Activated T-cell treated with anti-CD3 and anti-CD28 coated beads, Interleukin-2, amount 50 U/mL, for 24 hours (primary cell): ENCODE measurements at places on chromosomes 16 and 17.
A peak's percentile ranks its signal among the peaks of the same experiment; 100 is the strongest.

GRCh38 chr17:32277284-32277683 is 11.7 kb downstream of the RHBDL3 start:
- DNase-seq, result no peak
- no peaks in the 10 kb centered on the region for H3K4me1 ChIP-seq
- peaks cover 10% of the 10 kb centered on the region for H3K27me3 ChIP-seq
- H3K4me3 ChIP-seq, result no peak overlapping the region

DNA sequence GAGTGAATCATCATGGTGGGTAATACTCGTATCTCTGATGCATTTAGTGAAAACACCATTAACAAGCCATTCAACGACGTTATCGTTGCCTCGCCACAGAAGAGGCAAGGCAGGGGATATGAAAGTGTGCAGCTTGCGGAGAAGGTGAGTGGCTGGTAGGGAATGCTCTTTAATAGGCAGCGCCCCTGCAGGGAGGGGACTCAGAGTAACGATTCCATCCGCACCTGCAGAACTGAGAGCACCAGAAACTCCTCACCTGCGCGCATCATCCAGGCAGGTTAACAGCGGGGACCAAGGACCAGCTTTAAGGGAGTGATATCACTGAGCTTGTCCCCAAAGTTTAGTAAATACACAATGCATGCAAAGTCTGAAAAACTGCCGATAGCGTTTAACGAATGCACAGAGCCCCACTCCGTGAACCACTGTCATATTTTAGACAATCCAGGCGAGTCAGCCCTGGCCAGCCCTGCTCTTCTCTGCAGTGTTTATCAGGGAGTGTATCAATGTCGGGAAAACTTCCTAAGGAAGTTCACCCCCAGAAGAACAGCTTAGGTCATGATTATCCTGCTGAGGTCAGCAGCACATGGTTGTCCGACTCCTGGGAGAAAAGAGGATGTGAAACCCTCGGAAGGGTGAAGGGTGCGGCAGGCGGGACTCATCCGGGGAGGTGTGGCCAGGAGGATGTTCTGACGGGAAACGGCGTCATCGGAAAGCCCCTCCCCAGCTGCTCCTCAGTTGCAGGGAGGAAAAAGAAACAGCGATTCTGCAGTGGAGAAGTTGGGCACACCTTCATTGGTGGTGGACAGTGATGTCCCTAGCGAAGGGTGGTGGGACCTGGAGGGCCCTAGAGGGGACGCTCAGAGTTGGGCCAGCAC is 68.5 kb upstream of the DNAH17 start:
- H3K4me1 ChIP-seq, result peaks cover 15% of the 10 kb centered on the region
- H3K4me3 ChIP-seq, result peak overlapping the region; percentile 64
- peak; percentile 72 for DNase-seq
- H3K36me3 ChIP-seq, result no peaks in the 10 kb centered on the region
- H3K27me3 ChIP-seq, result peaks cover 3% of the 10 kb centered on the region

GRCh38 chr16:12168074-12169000 is 191.8 kb downstream of the SNX29 start:
- DNase-seq, result no peak
- H3K27ac ChIP-seq, result no peak overlapping the region
- peaks cover 3% of the 10 kb centered on the region for H3K4me1 ChIP-seq
- H3K27me3 ChIP-seq, result no peaks in the 10 kb centered on the region
- no peaks in the 10 kb centered on the region for H3K36me3 ChIP-seq

GRCh38 chr16:75000481-75001081 is 1.8 kb downstream of the ZNRF1 start:
- H3K4me1 ChIP-seq, result peaks cover 44% of the 10 kb centered on the region
- H3K27ac ChIP-seq, result peak overlapping the region; percentile 60
- H3K27me3 ChIP-seq, result peaks cover 6% of the 10 kb centered on the region
- peaks cover 18% of the 10 kb centered on the region for H3K36me3 ChIP-seq

DNA sequence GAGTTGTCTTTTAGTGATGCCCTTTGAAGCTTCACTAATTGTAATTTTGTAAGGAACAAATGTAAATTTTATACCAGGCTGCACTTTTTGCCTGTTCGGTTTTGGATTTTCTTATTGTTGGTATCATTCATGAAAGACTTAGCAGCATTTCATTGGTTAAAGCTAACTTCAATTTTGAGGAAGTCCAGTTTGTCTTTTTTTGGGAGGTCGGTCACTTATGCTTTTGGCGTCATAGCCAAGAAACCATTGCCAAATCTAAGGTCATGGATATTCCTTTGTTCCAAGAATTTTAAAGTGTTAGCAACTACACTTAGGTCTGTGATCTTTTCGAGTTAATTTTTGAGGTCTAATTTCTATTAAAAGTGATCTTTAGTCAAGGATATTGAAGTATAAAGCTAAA is 77.1 kb downstream of the PRKCA start:
- H3K27me3 ChIP-seq, result no peaks in the 10 kb centered on the region
- H3K27ac ChIP-seq, result no peak overlapping the region
- H3K4me3 ChIP-seq, result no peak overlapping the region
- no peak for DNase-seq
- peaks cover 71% of the 10 kb centered on the region for H3K4me1 ChIP-seq
- peaks cover 37% of the 10 kb centered on the region for H3K36me3 ChIP-seq

DNA sequence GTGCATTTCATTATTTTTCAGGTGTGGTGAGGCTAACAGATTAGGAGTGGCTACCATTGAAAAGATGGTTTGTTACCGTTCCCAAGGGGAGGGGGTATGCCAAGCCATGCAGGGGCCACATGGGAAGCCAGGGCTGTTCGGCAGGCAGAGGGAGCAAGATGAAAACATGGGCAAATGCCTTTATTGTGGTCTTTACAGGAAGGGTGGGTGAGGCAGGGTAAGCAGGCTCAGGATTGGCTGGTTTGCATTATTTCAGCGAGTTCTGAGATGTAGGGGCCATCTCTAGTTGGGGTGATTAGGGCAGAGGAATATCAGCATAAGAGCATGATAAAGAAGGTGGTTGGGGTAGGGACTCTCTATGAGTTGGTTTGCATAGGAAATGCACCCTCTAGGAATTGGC is 117.6 kb downstream of the CCT6B start:
- no peak for DNase-seq
- peaks cover 14% of the 10 kb centered on the region for H3K4me1 ChIP-seq

DNA sequence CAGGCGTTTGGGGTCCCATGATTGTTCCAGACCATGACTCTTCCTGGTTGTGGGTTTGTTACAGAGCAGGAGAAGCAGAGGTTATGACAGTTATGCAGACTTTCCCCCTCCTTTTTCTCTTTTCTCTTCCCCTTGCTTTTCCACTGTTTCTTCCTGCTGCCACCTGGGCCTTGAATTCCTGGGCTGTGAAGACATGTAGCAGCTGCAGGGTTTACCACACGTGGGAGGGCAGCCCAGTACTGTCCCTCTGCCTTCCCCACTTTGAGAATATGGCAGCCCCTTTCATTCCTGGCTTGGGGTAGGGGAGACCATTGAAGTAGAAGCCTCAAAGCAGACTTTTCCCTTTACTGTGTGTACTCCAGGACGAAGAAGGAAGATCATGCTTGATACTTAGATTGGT is 7.9 kb upstream of the TACO1 start:
- DNase-seq, result no peak
- H3K27me3 ChIP-seq, result no peaks in the 10 kb centered on the region
- H3K36me3 ChIP-seq, result peaks cover 71% of the 10 kb centered on the region
- H3K4me1 ChIP-seq, result peaks cover 15% of the 10 kb centered on the region
- peak overlapping the region; percentile 20 for H3K27ac ChIP-seq

- peaks cover 4% of the 10 kb centered on the region for H3K4me1 ChIP-seq
- DNase-seq, result no peak
- H3K36me3 ChIP-seq, result no peaks in the 10 kb centered on the region
- H3K27me3 ChIP-seq, result peaks cover 34% of the 10 kb centered on the region
- H3K27ac ChIP-seq, result no peak overlapping the region
Measured at GRCh38 chr16:85846461-85846860, 47.0 kb downstream of the COX4I1 start.

GRCh38 chr17:17445296-17445924 is 31.4 kb upstream of the MED9 start:
- H3K4me1 ChIP-seq, result no peaks in the 10 kb centered on the region
- no peak overlapping the region for H3K4me3 ChIP-seq
- no peak overlapping the region for H3K27ac ChIP-seq

- peaks cover 26% of the 10 kb centered on the region for H3K4me1 ChIP-seq
- DNase-seq, result no peak
- H3K4me3 ChIP-seq, result peak overlapping the region; percentile 90
- peak overlapping the region; percentile 70 for H3K27ac ChIP-seq
- peaks cover 3% of the 10 kb centered on the region for H3K27me3 ChIP-seq
Measured at GRCh38 chr17:75518201-75518600, 1.9 kb downstream of the TSEN54 start.

DNA sequence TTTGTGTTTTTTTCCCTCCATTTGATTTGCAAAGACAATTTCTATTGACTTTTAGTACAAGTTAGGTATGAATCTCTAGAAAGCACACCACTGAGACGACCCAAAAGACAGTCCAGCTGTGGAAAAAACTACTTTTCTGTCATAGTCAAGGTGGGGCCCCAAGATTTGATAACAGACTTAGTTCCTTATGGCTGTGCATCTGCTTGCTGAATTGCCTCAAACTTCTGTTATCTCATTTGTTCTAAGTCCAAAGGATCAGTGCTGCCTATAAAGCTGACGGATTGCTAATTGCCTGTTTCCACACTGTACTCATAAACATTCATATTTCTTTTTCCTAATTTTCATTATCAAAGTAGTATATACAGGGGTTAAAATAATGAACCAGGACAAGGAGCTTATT is 180.8 kb downstream of the SPECC1 start:
- peaks cover 6% of the 10 kb centered on the region for H3K4me1 ChIP-seq
- no peak overlapping the region for H3K4me3 ChIP-seq
- H3K27me3 ChIP-seq, result no peaks in the 10 kb centered on the region
- no peaks in the 10 kb centered on the region for H3K36me3 ChIP-seq
- no peak overlapping the region for H3K27ac ChIP-seq

DNA sequence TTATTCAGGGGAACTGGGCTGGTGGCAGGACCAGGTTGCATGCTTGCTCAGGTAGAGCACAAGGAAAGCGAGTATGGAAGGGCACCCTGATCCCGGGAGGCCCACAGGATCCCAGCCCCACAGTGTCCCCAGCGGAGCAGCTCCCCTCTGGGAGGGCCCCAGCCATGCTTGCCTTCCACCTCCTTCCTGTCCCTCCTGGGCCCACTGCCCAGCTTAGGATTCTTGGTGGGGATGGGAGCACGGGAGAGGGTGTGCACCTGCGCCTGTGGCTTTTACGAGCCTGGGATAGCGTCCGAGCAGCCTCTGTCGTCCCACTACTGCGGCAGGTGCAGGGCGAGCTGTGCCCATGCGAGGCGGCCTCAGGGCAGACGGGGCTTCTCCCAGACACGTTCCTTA is 114.5 kb downstream of the BANP start:
- H3K36me3 ChIP-seq, result peaks cover 63% of the 10 kb centered on the region
- H3K27ac ChIP-seq, result no peak overlapping the region
- H3K4me1 ChIP-seq, result no peaks in the 10 kb centered on the region
- H3K27me3 ChIP-seq, result no peaks in the 10 kb centered on the region
- H3K4me3 ChIP-seq, result no peak overlapping the region
